ENCODE measurements at places on chromosomes 1 and 21.

GRCh38 chr1:222596696-222597095 is 7.0 kb upstream of the TAF1A start:
- DNase-seq, result no peak

GRCh38 chr1:20964540-20965484 is 177.7 kb upstream of the HP1BP3 start:
- DNase-seq, result no peak

DNA sequence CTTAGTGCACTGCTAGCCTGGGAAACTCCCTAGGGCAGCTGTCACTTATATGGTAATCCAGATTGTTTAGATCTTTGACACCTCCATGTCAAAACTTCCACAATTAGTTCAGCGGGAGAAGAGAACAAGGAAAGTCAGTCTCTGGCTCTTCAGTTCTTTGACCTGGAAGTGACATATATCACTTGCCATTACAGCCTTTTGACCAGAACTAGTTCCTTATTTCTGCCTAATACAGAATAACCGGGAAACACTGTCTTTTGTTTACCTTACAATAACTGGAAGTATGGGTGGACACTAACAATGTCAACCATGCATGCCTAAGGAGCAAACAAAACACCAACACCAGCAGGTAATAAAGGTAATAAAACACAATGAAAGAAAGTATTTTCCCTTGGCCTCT is 68.3 kb downstream of the C4BPA start:
- DNase-seq, result no peak

GRCh38 chr1:201463071-201463552 is 5.9 kb downstream of the PHLDA3 start:
- no peak for DNase-seq

DNA sequence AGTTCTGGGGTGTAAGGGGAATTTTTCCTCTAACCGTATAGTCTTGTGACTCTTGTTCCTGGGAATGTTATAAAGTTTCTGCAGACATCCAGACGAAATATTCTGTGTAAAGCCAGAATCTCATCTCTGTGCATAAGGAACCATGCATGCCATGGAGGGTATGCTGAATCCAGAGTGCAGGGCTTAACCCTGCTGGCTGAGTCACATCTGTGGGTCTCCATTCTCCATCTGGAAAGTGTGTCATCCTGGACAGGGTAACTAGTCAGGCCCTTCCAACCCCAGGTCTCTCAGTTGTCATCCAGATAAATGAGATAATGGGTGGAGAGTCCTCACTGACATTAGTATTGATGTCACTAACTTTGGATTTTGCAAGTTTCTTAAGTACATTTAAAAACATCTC is 48.8 kb downstream of the ATP5PO start:
- DNase-seq, result peak; percentile 50

- no peak for DNase-seq
These were observed 5.9 kb downstream of the CAMK1G start for GRCh38 chr1:209589440-209589839.

- DNase-seq, result no peak
These were observed 16.6 kb downstream of the NOC2L start for GRCh38 chr1:942411-942821.

GRCh38 chr1:211484755-211485479 is 7.0 kb downstream of the RD3 start:
- DNase-seq, result no peak

- no peak for DNase-seq
These were observed 160.8 kb downstream of the PSMG1 start for GRCh38 chr21:39022466-39022862.

- no peak for DNase-seq
These were observed 2.4 kb downstream of the DNAJC6 start for GRCh38 chr1:65311760-65312159.

DNA sequence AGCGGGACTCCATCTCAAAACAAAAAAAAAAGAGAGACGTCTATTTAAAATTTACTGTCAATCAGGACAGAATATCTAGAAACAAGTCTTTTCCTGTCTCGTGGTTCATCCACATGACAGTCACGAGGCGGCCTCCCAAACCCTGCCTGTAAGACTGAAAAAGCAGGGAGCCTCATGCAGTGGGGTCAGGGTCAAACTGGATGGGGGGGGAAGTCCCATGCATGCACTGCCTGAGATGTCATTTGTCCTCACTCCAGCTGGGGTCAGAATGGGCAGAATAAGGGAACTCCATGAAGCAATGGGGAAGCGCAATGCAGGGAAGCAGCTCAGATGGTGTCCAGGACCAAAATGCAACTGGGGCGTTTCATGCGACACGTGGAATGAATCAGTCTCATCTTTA is 85.5 kb downstream of the PIK3CD start:
- DNase-seq, result no peak

DNA sequence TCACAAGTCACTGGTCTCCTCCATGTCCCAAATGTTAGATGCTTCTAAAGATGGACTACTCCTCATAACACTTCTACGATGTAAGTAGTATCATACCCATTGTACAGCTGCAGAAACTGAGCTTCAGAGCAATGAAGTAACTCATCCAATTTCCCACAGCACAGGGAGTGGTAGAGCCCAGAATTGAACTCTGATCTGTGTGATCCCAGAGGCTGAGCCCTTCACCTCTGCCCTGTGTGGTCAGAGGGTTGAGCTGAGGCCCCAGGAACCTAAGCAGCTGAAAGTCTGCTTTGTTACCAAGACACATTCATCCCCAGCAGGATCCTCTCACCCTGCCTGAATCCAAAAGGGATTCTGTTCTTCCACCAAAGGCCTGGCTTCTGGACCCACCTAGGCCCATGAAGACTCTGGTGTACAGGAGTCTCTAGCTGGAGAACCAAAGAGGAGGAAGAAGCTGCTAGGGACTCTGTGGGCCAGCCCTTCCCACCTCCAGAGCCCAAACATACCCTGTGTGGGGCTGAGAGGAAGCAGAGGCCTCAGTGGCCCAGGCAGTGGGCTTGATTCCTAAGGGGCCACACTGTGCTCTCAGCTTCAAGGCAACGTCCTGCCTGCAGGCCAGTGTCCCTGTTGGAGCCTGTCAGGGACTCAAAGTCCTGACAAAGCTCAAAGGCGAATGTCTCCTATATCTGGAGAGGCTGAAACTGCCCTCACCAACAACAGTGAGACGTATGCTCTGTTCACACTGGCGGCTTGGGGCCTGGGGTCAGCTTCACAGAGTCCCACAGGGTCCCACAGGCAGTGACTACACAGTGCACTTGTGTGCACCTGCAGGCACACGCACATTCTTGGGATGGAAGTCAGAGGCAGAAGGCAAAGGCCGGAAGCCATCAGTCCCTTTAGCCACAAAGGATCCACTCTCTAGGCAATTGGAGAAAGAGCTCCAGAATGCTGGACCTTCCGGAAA is 40.4 kb upstream of the SLC30A1 start:
- DNase-seq, result no peak

- peak; percentile 46 for DNase-seq
These were observed 39.1 kb downstream of the CLSTN1 start for GRCh38 chr1:9784508-9785133.

GRCh38 chr21:25952306-25952705 is 217.5 kb downstream of the GABPA start:
- no peak for DNase-seq

Data from fibroblast of skin of right biceps (primary cell).